ENCODE measurements at places on chromosomes 3 and 15.

DNA sequence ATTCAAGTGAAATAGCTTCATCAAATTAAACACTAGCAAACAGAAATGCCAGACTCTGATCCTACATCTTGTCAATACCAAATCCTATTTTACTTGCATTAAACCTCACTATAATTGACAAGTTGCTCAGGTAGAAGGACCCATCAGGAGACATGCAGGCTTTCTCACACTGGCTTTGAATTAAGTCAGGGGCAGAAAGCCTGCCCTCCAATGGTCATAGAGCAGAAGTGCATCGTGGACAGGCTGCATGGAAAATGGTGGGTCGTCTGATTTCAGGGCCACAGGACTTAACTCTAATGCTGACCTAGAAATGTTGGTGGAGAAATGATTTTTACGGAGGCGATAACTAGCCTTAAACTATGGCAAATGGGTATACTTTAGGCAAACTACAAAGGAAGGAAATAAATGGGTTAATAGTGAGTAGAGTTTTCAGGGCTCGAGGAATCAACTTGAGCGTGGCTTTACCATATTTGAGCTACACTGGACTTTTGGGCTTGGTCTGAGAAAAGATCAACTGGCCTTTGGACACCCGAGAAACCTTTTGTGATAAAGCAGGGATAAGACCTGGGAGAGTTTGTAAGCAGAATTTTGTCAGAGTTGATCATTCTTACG is 283.9 kb downstream of the GRM7 start:
- peak; percentile 33 for DNase-seq

DNA sequence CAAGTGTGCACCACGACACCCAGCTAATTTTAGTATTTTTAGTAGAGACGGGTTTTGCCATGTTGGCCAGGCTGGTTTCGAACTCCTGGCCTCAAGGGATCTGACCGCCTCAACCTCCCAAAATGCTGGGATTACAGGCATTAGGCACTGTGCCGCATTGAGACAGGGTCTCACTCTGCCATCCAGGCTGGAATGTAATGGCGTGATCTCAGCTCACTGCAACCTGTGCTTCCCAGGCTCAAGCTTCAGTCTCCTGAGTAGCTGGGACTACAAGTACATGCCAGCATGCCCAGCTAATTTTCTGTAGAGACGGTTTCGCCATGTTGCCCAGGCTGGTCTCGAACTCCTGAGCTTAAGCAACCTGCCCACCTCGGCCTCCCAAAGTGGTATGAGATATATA is 51.6 kb downstream of the ACAD9 start:
- no peak for DNase-seq

DNA sequence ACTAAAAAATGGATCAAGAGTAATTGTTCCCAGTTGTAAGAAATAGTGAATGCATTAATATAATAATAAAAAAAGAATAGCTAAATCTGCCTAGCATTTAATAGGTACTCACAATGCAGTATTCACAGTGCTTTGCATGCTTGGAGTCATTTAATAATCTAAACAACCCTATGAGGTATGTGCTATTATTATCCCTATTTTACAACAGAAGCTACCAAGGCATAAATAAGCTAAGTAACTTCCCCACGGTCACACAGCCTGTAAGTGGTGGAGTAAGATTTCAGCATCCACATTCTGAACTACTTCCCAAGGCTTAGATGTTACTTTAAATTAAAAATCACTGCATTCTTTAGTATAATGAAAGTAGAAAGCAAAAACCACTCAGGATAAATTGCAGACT is 102.9 kb downstream of the PLCH1 start:
- no peak for DNase-seq

- peak; percentile 54 for DNase-seq
Measured at GRCh38 chr15:78714890-78715289, 73.9 kb upstream of the CHRNB4 start.

DNA sequence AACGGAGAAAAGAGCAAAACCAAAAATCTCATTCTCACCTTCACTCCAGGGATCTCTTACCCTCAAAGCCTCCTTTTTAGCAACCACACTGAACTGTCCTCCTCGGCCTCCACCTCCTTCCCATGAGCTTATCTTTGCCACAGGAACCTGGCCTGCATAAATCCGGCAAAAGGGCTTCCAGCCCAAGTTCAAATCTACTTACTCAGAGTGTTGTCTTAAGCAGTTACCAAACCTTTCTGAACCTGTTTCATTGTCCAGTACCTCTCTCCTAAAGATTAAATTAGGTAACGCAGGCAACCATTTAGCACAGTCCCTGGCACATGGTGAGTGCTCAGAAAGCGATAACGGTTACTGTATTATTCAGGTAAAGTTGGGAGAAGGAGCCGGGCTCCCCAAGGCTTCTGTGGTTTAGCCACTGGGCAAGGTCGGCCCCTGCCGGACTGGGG is 777 bp downstream of the CIB1 start:
- no peak for DNase-seq

DNA sequence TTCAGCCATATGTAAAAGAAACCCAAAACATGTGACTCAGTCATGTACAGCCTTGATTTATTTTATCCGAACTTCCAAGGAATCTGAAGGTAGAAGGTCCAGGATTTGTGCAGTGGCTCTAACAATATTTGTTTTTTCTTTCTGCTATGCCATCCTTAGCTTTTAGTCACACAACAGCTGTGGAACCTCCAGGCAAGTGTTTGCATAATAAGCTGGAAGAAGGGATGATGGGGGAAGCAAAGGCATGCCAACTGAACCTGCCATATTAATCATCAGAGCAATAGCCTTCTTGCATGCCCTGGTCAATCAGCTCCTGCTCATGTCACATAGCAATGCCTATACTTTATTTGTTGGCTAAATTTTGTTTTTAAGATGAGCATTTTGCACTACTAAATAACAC is 444.7 kb upstream of the ARPP21 start:
- no peak for DNase-seq

DNA sequence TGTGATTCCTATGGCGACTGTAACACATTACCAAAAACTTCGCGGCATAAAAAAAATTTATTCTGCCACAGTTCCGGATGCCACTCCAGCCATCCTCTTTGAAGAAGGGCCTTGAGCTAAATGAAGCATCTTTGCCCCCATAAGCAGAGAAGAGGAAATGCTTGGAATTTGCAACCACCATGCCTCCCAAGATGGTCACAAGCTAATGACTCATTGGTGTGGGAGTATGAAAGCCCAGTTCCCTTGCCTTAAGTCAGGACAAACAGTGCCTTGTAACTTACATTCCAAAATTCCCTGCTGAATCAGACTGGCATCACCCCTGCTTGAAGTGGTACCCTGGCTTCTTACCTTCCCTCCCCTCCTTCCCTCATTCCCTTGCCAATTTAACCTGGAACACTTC is 1077.4 kb downstream of the EPHA3 start:
- DNase-seq = no peak

- DNase-seq = no peak
Measured at GRCh38 chr15:68679161-68679560, 100.4 kb downstream of the CORO2B start.

- no peak for DNase-seq
Measured at GRCh38 chr3:58575971-58576652, 1.1 kb downstream of the FAM107A start.

GRCh38 chr3:94162700-94163099 is 99.8 kb downstream of the NSUN3 start:
- no peak for DNase-seq

GRCh38 chr3:63872135-63872924 is 8.7 kb downstream of the ATXN7 start:
- no peak for DNase-seq

DNA sequence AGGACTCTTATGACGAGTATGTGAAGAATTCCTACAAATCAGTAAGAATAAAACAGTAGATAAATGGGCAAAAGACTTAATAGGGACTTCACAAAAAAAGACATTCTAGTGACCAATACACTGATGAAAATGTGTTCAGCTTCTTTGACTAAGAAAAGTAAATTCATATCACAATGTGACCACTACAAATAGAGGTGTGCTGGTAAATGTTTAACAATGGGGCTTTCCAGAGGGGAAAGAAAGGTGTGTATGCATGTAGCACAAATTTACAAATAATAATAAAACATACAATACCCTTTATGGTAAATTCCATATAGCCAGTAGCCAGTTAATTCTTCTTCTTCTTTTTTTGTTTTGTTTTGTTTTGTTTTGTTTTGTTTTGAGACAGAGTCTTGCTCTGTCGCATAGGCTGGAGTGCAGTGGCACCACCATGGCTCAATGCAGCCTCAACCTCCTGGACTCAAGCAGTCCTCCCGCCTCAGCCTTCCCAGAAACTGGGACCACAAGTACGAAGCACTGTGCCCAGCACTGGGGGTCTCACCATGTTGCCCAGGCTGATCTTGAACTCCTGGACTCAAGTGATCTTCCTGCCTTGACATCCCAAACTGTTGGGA is 17.5 kb upstream of the NMD3 start:
- no peak for DNase-seq

DNA sequence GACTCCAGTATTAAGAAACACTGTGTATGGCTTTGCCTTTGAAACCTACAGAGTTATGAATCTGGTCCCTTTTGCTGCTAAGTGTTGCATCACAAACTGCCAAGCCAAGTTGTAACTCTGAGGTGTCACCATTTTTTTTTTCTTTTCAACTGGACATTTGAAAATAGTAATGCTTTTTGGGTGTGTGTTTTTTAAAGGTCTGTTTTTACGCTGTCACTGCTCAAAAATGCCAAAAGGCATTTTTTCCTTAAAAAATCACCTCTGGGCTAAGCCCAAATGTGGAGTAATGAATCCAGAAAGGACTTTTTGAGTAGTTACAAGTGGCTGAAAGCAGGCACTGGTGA is 9.5 kb downstream of the SMAD3 start:
- DNase-seq = no peak

GRCh38 chr3:17629400-17629799 is 113.0 kb downstream of the TBC1D5 start:
- no peak for DNase-seq

DNA sequence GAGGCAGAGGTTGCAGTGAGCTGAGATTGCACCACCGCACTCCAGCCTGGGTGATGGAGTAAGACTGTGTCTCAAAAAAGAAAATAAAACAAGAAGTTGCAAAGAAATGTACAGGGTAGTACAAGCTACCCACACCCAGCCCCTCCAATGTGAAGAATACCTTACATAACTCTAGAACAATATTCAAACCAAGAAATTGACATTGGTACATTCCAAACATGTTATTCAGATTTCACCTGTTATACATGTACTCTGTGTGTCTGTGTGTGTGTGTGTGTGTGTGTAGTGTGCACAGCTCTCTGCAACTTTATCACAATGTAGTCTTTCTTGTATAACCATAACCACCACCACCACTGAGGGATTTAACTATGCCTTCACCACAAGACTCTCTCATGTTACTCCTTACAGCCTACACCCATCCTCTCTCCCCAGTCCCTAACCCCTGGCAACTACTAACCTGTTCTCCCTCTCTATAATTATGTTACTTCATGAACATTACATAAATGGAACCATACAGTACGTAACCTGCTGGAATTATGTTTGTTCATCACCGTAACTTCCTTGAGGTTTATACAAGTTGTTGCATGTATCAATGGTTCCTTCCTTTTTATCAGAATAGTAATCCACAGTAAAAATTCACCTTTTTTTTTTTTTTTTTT is 16.2 kb upstream of the TJP1 start:
- no peak for DNase-seq

GRCh38 chr15:60093273-60094067 is 89.4 kb downstream of the FOXB1 start:
- DNase-seq = no peak

GRCh38 chr15:86568378-86568777 is 488.7 kb downstream of the AGBL1 start:
- no peak for DNase-seq
